HL-60 (cell line): ENCODE measurements at places on chromosomes 3 and 15.
A peak's percentile ranks its signal among the peaks of the same experiment; 100 is the strongest.

DNA sequence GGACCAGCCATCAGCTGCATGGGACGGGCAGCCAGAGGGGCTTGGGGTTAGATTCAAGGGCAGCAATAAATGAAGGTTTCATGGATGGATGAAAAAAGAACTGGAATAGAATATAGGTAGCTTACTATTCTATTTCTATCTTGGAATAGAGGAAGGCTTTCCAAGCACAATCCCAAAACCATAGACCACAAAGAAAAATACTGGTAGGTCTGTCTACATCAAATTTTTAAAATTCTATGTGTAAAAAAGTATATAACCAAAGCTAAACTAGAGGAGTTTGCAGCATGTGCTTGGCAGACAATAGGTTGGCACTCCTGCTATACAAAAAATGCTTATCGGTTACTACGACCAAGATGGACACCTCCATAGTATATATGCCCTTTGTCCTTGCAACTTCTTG is 7.2 kb upstream of the FBLN2 start:
- no peak for DNase-seq

GRCh38 chr3:99751649-99752048 is 66.0 kb upstream of the CMSS1 start:
- DNase-seq = no peak

DNA sequence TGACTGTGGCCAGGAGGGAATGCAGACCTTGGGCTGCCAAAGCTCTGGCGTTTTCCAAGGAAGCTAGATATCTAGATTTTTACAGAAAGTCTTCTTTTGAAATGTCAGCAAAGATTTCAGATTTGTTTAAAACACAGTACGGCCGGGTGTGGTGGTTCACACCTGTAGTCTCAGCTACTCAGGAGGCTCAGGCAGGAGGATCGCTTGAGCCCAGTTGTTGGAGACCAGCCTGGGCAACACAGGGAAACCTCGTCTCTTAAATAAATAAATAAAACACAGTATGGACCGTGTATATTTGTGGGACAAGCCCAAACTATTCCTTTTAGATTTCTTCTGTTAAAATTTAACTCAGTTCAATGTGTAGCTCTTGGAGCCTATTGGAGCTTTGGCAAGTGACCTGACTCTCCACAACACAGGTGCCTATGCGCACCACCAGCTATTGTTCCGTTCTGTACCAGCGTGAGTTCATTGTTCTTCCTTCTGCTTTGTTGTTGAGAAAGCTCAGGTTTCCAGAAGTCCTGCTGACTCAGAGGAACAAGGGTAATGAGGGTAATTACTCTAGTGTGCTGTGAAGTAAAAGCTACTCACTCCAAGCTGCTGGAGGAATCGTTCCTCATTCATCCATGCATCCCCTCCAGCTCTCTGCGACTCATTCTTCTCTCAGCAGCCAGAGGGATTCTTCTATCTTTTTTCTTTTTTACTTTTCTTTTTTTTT is 73.1 kb upstream of the SLC6A6 start:
- DNase-seq = peak; percentile 13

GRCh38 chr15:63487076-63487757 is 17.2 kb upstream of the USP3 start:
- DNase-seq = peak; percentile 91

- DNase-seq = peak; percentile 99
Measured at GRCh38 chr15:70486451-70487386, 276.6 kb downstream of the UACA start.

DNA sequence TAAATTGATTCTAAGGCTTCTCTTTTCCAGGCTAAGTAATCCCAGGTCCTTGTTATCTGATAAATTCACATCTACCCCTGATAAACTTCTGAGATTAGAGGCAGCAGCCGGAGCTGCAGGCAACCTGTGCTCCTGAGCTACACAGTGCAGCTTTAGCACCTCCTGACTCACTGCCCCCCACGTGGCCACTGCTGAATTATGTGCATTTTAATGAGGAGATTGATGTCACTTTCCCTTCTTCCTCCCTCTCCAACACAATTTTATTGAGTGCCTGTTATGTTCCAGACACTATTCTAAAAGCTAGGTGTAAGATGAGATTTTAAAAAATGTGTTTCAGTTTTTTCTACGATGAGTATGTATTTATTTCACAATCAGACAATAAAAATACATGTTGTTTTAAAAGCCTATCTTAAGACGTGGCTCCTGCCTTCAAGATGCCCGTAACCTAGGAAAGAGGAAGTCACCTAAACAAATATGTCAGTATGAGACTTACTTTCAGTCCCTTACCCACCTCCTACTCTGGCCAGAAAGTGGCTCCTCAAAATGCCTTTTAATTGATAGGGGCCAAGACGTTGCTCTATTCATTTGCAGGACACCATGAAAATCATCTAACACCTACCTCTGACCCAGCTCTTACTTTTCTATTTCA is 161.5 kb upstream of the PFN2 start:
- no peak for DNase-seq

GRCh38 chr15:65094294-65094995 is 17.9 kb downstream of the KBTBD13 start:
- no peak for DNase-seq

DNA sequence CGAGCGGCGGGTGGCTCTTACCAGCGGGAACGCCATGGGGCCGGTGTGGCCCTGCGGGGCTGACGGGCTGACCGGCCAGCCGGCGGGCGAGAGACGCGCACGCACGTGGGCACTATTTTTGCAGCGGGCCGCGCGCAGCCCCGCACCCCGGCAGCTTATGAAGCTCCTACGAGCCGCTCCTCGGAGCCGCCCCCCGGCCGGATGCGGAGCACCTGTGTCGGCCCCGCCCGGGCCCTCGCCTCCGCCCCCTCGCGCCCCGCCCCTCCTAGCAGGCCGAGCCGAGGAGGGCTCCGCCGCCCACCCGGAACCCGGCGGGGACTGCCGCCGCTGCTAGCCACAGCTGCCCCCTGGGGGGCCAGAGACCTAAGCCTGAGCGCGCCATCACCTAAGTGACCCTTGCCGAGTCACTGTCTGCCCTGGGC is 683 bp upstream of the CPEB1 start:
- DNase-seq = no peak

DNA sequence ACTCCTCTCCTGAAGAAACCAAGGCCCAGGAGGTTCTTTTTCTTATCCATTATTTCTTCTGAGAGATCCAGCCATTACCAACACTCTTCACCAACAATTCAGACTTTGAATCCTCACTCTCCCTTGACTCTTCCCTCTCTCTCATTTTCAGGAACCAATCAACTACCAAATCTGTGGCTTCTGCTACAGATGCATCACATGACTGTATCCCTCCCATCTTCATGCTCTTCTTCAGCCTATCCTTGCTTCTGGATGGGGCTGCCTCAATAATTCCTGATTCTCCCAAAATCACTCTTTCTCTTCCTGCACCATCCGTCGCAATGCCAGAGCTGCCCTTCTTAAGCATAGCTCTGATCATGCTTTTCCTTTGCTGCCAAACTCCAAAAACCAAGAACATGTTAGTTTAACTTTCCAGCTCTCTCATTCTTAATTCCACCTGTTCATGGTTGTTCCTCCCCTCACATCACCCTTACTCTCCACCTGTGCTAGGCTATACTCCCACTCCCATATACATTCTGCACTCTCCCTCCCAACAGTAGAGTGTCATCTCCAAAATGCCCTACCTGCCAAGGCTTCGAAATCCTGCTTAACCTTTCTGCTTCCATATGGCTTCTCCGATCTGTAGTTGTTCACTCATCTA is 13.5 kb downstream of the PLD1 start:
- DNase-seq = no peak

DNA sequence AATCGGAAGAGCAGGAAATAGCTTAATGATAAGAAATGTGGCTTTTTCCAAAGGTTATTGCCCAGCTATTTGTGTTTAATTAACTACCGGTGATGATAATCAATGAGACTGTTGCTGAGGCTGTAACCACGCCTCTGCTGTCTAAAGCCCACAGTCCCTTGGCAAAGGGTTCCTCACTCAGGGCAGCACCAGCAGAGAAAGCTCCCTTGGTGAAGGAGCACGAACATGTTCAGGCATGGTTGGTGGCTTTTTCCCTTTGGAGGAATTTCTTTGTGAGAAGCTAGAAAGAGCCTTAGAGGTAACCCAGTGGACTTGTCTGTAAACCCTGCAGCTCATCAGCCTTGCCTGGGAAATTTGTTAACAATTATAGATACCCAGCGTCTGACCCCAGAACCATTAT is 7.5 kb upstream of the ST6GAL1 start:
- no peak for DNase-seq

- DNase-seq = no peak
Measured at GRCh38 chr15:37055481-37055880, 44.9 kb downstream of the MEIS2 start.

DNA sequence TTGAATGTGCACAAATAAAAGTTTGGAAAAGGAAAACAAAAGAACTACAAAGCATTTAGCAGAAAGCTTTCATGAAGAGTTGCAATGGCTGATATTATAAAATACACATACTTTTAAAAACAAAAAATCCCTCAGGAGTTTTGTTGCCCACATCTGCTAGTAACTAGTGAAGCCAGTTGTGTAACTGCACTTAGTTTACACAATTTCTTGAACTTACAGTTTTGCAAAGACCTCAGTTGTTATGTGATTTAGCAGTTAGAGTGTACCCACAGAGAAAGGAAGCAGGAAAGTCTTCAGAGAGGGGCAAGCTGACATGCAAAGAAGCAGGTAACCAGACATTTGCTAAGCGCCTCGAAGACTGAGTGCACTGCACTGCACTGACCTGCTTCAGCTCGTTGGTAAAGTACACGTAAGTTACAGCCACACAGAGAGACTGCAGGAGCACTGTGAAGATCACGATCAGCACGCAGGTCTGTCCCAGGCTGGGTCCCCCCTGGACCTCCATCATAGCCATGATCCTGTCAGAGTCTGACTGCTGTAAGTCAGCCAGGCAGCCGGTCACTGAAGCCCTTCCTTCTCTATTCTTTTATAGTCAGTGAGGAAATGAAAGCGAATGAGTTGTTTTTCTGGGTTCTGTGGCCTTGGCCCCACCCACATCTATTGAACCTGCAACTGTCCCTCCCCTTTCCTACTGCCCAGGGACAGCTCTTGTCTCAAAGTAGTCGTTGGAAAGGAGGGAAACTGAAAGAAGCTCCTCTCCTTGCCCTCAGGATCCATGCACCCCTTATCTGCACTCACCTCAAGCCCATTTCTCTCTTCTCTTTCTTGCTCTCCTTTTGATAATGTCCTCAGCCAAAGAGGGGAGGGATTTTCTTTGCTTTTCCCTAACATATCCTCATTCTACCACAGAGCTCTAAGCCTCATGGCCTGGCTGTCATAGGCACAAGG is at the start of gene TNFSF10:
Gene TNFSF10 (minus strand): TSS at position 560 of the 948 bp plus-strand sequence. CDS start 46 bp downstream, at position 514.
- peak; percentile 79 for DNase-seq

DNA sequence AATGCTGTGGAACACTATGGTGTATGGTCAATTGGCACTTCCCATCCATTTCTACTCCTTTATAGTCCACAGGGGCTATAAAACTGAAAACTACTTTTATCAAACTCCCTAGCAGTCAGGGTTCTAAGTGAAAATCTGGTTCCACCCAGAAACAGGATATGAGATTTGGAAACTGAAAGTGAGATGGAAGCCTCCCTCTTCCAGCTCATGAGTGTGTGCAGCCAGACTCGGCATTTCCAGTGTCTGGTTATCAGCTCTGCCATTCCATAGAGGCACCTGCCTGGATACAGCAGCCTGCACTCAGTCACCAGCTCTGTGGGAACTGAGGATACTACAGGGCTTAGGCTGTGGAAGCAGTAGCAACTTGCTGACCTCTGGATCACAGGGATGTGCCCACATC is 14.7 kb upstream of the PLA2G4F start:
- DNase-seq = no peak

- DNase-seq = no peak
Measured at GRCh38 chr15:70545526-70545925, 217.8 kb downstream of the UACA start.

GRCh38 chr15:42499858-42500609 is 4.6 kb downstream of the SNAP23 start:
- DNase-seq = no peak

DNA sequence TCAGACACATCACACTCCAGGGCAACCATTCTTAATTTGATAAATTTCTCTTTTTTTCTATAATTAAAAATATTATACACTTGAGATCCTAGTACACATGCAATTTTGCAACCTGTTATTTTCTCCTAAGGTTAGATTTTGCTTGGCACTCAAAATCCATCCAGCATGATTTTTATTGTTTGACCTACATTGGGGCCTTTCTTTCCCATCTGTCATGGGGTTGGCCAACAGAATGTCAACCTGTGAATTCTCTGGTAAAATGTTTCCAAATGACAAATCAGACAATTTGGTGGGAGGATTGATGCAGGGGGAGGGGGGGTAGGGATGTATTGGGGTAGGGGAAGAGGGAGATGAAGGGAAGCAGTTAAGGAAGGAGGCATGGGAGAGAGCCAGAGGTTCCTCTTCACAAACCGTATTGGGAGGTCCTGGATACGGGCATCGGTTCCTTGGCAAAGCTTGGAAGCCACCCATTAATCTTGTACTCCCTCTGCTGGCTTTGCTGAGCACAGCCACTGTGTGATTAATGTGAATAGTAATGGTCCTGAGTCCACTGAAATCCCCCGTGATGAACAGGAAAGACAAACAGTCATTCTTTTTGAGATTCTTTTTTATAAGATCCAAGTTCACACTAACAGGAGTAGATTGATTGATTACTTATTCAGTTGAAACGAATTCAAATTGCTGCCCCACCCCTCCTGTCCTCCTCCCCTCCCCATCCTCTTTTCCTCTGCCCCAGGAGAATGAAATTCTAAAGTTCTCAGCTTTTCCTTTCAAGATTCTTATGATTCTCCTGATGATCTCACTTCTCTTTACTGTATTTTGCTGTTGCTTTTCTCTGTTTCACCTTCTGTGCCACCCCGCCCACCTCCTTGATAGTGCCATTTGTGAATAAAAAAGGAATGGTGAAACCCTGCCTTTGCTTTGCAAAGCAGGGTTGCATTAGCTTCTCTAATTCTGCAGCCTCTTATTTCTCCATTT is 82.2 kb upstream of the SLC25A26 start:
- DNase-seq = no peak

DNA sequence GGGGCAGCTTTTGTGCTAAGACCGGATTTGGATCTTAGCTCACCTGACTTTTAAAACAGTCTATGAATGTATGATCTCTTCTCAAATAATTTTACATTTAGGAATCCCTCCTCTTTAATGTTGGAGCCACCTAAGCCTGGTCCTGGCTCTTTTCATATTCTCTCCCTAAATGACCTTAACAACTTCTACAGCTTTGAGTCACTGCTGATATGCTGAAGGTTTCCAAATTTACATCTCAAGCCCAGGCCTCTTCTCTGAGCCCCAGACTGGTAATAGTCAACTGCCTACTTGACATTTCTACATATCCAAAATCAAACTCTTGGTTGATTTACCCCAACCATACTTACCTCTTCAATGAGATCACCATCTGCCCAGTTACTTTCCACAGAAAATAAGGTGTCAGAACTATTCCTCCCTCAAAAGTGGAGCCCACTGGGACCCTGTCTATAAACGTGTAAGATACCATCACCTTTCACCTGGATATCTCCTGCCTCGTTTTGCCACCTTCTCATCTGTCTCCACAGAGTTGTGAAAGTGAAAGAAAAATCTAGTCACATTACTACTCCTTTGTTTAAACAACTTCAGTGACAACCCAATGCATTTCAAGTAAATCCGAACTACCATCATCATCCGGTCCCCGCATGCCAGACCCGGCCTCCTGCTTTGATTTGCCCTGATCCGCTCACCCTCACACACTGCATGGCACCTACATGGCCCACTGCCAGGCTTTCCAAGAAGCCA is 48.8 kb downstream of the UBP1 start:
- no peak for DNase-seq
